ENCODE measurements at places on chromosomes 7 and 10.

- DNase-seq, result no peak
Observed at GRCh38 chr7:91228927-91229558, 35.2 kb upstream of the FZD1 start.

- no peak for DNase-seq
Observed at GRCh38 chr7:113797420-113798010, 121.3 kb downstream of the PPP1R3A start.

GRCh38 chr7:117155694-117156093 lies 167.2 kb downstream of the WNT2 start:
- DNase-seq, result no peak

GRCh38 chr10:17865351-17865750 lies 56.2 kb downstream of the MRC1 start:
- DNase-seq, result no peak

GRCh38 chr7:2159176-2159520 lies 73.6 kb downstream of the MAD1L1 start:
- no peak for DNase-seq

DNA sequence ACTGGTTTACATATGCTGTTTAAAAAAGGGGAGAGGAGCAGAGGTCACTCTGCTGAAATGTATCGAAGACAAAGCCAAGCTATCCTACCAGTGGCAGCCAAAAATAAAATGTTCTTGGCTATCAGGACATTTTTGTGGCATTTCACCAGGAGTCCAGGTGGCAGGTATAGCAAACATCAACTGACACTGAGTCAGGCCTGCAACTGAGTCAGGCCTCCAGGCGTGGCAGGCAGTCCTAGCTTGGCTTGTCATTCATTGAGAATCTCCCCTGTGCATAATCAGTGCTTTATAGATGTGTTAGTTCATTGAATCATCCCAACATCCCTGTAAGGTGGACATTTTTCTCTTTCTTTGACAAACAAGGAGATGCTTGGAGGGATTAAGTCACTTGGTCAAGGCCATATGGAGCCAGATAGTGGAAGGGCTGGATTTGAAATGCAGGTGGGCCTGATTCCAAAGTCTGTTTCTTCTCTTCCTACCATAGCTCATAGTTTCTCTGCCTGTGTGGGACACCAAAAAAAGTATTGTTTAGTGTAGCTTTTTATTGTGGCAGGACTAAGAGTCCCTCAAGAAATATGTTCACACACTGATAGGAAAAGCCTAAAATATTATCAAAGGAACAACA lies 4.3 kb downstream of the DYNC1I1 start:
- no peak for DNase-seq

DNA sequence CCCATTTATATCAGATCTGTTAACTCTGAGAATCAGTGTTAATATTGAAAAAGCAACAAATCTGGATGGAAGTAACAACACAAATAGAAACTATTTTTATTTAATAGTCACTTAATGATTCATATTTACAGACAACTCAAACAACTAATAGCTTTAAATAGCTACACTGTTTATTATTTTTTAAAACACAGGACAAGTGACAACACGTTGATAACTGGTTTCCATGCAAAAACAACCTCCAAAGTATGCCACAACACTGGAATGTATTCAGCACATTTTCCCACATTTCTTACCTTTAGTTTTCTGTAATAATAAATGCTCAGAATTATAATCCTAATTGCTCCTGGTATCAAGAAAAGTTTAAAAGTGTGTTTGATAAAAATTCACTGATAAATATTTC lies 4.0 kb downstream of the SNX13 start:
- DNase-seq, result no peak

DNA sequence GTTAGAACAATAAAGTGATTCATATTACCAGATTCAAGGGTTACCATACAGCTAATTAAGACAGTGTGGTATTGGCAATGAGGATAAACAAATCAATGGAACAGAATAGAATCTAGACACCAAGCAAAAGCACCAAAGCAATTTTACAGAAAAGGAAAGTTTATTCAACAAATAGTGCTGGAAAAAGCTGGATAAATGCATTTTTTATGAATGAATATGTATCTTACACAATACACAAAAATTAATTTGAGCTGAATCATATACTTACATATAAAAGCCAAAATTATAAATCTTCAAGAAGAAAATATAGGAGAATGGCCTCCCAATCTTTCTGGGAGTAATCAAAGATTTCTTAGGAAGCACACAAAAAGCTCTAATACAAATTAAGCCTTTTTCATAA lies 220.4 kb upstream of the PTN start:
- DNase-seq, result no peak

- DNase-seq, result peak; percentile 44
Observed at GRCh38 chr7:2614631-2615330, 17.0 kb upstream of the TTYH3 start.

GRCh38 chr7:111108496-111108895 lies 17.6 kb downstream of the LRRN3 start:
- no peak for DNase-seq

DNA sequence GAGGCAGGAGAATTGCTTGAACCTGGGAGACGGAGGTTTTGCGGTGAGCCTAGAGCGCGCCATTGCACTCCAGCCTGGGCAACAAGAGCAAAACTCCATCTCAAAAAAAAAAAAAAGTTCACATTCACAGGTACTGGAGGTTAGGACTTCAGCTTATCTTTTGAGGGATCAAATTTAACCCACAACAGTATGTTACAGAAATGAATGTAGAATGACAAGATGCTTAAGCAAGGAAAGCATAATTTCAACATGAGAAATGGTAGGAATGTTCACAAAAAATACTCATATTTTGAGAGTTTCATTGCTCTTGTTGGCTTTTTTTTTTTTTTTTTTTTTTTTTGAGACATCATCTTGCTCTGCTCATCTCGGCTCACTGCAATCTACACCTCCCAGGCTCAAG lies 1.9 kb upstream of the HERC4 start:
- no peak for DNase-seq

- no peak for DNase-seq
Observed at GRCh38 chr7:112103246-112103645, 103.0 kb downstream of the DOCK4 start.

DNA sequence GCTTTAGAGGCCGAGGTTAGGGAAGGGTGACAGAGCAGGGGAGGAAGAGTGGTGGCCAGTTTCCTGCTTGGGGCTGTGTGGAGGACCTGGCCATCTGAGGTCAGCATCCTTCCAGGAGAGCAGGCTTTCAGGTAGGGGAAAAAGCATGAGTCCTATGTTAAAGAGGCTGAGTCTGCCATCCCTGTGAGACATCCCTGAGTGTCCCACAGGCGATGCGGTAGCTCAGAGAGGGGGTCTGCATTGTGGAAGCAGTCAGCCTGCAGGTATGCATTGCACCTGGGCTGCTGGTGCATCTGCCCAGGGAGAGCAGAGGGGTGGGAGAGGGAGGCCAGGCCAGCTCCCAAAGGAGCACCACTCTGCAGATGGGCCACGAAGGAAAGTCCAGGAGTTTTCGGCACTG lies 282.1 kb upstream of the ZNF32 start:
- no peak for DNase-seq

GRCh38 chr10:25522946-25523608 lies 348.3 kb downstream of the GPR158 start:
- DNase-seq, result no peak

DNA sequence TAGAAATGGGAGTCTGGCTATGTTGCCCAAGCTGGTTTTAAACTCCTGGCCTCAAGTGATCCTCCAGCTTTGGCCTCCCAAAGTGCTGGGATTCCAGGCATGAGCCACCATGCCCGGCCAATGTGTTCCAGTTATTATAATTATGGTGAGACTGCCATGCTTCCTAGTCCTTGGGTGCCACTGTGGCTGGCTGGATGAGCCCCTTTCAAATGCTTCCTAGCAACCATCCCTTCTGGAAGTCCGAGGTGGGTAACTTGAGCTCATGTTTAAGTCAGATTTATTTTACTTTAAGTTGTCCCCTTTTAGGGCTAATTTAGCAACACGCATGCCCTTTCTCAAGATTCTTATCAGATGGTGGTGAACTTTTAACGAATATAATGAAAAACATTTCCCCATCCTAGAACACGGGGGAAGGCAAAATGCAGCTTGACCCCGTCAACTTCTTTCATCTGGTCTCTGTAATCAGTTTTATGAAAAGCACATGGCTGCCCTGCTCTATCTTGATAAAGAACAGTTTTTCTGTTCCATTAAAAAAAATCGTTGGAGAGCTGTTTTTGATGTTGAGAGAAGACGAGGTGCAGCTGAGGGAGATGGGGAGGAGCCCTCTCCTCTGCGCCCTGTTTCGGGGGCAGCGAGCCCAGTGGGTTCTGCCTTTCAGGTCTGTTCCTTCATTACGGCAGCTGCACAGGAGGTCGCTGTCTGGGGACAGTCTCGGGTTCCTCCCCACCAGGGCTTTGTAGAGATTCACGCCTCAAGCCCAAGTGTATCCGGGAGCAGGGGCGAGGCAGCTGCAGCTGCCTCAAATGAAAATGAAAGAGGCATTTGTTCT lies 61.0 kb upstream of the MKI67 start:
- DNase-seq, result no peak

DNA sequence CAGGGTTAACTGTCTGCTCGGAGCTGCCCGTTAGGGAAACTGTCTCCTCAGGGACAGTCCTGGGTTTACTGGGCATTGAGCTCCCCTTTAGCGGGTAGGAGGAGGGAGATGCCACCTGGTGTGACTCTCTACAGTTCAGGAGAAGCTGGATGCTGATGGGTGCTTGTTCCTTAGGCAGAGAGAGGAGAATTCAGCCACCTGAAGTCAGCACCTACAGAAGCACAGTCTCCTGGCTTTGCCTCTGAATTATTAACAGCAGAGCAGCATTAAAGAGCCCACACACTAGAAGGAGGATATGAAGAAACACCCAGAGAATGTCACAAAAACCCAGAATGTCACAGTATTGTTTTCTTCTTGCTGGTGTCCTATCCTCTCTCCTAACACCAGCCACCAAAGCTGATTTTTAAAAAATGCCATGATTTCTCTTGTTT lies 696 bp downstream of the GIMAP4 start:
- no peak for DNase-seq

DNA sequence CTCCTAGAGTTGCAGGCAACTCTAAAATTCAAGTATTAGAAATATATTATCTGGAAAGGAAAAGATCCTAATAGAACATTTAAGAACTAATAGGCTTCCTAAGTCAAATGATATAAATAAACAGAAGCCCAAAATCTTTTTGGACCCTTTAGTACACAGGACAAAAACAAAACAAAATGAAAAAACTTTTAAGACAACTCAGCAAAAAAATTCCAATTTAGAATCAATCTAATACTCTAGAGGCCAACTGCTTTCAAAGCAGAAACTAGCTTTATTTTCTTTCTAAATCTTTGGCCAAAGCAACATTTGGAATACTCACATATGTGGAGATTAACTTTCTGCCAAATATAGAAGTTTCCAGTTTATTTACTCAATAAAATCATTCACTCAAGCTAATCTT lies 65.2 kb downstream of the CALCR start:
- no peak for DNase-seq

DNA sequence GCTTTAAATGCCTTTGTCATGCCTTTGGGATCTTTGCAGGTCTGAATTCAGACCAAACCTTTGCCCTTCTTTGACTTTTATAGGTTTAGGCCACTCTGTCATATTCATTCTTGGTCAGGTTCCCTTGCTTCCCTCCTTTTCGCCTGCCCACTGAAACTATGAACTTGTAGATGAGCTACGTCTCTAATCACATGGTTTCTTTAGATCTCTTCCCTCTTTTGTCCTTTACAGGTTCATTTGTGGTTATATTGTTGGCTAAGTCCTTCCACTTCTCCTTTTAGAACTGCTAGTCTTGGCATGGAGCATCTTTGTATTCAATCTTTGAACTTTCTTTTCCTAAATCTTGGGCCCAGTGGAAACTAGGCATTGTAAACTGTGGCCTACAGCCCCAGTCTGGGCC lies 104.0 kb upstream of the ZEB1 start:
- DNase-seq, result no peak

DNA sequence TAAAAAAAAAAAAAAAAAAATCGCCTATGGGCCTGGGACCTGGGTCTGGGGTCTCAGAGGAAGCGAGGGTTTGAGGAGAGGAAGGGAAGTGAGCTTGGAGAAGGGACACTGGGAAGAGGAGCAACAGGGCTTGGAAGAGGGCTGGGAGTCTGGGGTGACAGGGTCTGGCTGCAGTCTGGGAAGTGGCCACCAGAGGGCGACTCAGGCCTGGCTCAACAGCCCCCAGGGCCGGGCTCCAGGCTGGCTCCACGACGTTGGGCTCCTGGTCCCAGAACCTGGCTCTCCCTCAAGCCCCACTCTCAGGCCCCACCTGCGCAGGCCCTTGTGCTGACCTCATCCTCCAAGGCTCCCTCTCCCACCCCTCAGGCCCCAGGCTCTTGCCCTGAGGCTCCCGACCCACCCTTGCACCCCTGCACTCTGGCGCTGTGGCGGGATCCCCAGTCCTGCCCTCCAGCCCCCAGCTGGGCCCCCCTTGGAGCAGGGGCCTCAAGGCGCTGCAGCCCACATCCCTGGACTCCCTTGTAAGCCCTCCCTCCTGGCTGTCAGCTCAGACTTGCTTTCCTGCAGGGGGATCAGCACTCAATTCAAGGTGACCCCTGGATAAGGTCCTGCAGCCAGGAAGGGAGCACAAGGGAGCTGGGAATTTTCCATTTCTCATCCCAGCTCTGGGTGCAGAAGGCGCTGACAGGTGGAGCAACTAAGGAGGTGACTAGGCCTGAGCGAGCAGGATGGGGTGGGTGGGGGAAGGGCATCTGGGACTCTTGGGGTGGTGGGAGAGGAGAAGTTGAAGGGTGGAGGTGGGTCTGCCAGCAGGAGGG lies 5.4 kb upstream of the SPACDR start:
- DNase-seq, result peak; percentile 56

GRCh38 chr7:2691011-2691707 lies 3.2 kb downstream of the AMZ1 start:
- no peak for DNase-seq

DNA sequence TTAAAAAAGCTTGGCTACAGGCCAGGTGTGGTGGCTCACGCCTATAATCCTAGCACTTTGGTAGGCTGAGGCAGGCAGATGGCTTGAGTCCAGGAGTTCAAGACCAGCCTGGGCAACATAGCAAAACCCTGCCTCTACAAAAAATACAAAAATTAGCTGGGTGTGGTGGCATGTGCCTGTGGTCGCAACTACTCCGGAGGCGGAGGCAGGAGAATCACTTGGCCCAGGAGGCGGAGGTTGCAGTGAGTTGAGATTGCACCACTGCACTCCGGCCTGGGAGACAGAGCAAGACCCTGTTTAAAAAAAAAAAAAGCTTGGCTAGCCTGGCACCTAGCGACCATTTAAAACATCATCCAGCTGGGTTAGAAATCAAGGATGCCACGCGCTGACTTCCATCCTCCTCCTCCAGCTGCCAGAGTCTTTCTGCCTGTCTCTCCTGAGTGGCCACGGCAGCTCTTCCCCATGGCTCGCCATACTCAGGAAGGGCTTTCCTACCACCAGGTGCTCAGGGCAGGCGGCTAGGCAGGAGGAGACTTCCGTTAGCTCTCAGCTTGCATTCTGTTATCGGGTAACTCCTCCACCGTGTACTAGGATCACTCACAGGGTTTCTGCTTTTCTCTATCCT lies 45.0 kb downstream of the DENND2A start:
- no peak for DNase-seq

- no peak for DNase-seq
Observed at GRCh38 chr7:94409200-94409948, 14.7 kb downstream of the COL1A2 start.
